ENCODE measurements at places on chromosomes 5 and 9.

DNA sequence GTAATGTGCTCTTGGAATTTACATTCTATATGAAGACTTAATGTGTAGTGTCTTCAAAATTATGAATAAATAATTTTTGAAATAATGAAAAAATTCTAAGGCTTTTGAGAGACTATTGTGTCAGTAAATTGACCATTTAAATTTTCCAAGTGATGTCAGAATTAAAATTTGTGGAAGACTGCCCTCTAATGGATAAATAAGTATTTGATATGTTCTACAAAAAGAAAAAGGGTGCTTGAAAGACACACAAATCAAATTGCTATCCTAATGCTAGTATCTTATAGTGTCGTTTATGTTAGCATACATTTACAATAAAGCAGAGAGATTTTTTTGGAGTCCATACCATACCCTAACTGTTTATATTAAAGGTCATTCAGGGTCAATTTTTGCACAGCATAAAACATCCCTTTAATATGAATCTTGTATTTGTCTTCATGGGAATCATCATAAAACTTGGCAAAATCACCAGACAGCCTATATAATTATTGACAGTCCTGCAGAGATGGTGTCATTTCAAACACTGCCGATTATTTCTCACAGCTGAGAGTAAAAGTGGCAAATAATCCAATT is 120.8 kb upstream of the SLC27A6 start:
- DNase-seq, result peak; percentile 25

DNA sequence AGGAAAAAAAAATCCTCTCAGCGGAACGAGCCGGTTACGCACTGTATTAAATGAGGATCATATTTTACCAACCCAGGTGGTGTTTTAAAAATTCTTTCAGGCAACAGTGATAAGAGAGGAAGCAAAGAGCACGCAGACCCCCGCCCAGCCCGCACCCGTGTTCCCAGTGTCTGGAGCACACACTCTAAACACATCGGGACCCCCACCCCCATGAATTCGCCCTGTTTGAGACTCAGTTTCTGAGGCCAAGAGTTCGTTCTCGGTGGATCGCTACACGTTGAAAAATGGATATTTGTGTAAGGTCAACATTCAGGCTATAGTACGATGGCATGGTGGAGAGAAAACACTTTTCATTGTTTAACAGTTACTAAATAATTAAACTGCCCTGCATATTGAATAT is 196.3 kb downstream of the MEF2C start:
- no peak for DNase-seq

DNA sequence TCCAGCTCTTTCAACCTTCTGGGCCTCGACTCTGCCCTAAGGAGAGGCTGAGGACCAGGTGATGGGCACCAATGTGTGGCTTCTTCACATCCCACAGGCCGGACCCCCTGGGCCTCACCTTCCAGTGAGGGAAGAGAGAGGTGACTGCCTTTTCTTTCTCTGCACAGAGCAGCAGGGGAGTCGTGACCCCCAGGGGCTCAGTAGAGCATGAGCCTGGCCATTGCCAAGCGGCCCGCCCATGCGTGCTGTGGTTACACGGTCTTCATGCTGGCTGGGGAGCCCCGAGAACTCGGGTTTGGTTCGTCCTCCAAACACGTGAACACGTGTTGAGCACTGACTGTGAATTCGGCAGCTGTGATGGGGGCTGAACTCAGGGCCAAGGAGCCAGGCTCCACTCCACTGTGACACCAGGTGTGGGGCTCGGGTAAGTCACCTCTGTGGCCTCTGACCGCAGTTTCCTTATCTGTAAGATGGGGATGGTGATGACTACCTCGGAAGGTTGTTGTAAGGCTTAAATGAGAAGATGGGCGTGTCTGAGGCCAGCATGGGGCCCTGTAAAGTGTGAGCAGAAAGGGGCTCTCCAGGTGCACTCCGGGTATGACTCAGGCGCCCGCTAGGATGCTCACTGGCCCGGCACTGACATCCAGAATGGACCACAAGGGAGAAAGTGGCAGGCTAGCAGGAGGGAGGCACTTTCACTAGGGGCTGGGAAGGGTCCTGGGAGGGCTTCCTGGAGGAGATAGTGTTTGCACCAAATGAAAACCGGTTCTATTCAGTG is 13.4 kb upstream of the GRHPR start:
- no peak for DNase-seq

DNA sequence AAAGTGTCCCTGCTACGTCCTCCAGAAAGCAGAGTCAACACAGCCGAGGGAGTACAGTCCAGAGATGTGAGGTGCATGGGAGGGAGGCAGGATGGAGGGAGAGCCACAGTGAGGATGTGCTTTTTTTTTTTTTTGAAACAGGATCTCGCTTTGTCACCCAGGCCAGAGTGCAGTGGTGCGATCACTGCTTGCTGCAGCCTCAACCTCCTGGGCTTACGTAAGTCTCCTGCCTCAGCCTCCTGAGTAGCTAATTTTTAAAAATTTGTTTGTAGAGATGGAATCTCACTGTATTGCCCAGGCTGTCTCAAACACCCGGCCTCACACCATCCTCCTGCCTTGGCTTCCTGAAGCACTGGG is 33.2 kb upstream of the ALDH1B1 start:
- no peak for DNase-seq

GRCh38 chr5:39599721-39600431 is 175.1 kb upstream of the DAB2 start:
- DNase-seq, result peak; percentile 35

GRCh38 chr9:34899535-34900158 is 58.4 kb upstream of the PHF24 start:
- peak; percentile 88 for DNase-seq

- DNase-seq, result no peak
These were observed 296.5 kb upstream of the DMAC1 start for GRCh38 chr9:8096091-8096490.

GRCh38 chr9:6829027-6829426 is 71.3 kb downstream of the KDM4C start:
- no peak for DNase-seq

- DNase-seq, result peak; percentile 53
These were observed 315.6 kb downstream of the MTRR start for GRCh38 chr5:8184455-8185063.

- peak; percentile 78 for DNase-seq
These were observed 707 bp upstream of the ZFYVE16 start for GRCh38 chr5:80406980-80407734.

GRCh38 chr5:20974426-20974825 is 986.4 kb upstream of the CDH18 start:
- no peak for DNase-seq

GRCh38 chr5:141084487-141084989 is 9.9 kb upstream of the PCDHB2 start:
- peak; percentile 65 for DNase-seq

- no peak for DNase-seq
These were observed 58.7 kb upstream of the NFIB start for GRCh38 chr9:14372437-14373335.

GRCh38 chr5:59500014-59500413 is 393.5 kb downstream of the PDE4D start:
- DNase-seq, result no peak

- DNase-seq, result no peak
These were observed 167.0 kb upstream of the ZNF618 start for GRCh38 chr9:113708821-113709713.

DNA sequence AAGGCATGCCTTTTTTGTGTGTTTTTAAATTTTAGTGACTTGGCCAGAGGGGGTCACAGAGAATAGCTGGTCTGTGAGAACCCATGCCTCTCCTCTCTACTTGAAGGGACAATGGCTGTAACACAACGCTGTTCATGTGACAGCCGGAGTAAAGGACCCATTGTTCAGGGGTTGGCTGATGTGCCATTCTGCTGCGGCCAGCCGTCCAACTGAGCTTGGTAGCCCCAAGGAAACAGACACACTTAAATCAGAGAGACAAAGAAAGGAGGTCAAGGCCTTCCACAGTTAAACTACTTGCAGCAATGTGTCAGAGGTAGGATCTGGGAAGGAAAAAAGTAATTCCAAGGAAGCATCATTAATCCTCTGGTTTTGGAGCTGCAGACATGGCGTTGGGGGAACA is 8.1 kb downstream of the MEGF10 start:
- DNase-seq, result no peak

All from NB4 (cell line).